CD14-positive monocyte (primary cell): ENCODE measurements at places on chromosomes 1 and 21.

DNA sequence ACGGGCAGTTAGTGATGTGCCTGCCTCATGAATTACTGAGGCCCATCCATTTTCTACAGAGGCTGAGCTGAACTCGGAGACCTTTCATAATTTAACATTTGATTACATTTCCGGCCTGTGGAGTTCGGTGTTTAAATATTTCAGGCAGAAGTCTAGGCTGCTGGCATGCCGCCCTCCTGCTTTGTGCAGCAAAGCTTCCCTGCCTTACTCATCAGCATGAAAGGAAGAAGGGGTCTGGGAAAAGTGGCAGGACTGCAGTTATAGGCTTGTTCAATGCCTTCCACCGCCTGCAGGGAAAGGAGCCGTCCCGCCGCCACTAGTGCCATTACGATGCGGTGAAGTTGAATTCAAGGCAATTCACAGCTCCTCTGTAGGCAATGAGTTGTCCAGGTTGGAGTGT lies 527.9 kb downstream of the NPHP4 start:
- DNase-seq = no peak

DNA sequence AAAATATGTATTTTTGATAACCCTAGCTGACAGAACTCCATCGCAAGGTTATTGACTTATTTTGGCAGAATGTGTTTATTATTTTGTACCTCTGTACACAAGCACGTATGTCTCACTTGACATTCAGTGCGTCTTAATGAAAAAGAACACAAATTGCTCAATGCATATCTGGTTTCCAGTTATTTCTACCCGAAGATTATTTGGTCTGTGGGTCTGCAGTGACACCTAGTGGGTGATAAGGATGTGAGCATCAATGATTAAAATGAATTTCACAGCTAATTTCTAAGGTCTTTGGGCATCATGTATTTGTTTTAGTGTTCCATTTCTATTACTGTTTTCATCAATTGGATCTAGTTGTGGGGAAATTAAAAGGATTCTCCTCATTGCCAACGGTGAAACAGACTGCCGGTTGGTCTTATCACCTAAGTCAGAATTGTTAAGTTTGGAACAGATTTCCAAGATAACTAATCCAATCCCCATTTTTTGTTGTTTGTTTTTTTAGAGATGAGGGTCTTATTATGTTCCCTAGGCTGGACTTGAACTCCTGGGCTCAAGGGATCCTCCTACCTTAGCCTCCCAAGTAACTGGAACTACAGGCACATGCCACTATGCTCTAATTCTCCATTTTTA lies 13.9 kb downstream of the DDX20 start:
- DNase-seq = peak; percentile 50

DNA sequence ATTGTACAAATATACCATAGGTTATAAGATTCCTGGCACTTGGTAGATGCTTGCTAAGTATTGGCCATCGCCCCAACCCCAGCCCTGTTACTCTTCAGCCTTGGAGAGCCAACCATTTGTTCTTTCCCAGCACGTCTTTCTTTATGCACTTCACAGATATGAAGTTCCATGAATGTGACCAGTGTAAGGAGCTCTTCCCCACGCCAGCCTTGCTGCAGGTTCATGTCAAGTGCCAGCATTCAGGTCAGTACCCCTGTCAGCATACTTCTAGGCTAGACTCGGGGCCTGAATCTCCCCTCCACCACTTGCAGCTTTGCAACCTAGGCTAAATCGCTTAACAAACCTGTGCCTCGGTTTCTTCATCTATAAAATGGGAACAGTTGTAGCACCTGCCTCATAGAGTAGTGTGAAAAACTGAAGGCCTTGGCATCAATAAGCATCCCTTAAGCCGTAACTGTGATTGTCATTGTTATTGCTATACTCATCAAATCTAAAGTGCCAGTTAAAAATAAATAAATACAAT lies 41.0 kb upstream of the EPHA8 start:
- DNase-seq = no peak

- no peak for DNase-seq
These were observed 47.3 kb upstream of the PLPPR4 start for GRCh38 chr1:99216956-99217355.

DNA sequence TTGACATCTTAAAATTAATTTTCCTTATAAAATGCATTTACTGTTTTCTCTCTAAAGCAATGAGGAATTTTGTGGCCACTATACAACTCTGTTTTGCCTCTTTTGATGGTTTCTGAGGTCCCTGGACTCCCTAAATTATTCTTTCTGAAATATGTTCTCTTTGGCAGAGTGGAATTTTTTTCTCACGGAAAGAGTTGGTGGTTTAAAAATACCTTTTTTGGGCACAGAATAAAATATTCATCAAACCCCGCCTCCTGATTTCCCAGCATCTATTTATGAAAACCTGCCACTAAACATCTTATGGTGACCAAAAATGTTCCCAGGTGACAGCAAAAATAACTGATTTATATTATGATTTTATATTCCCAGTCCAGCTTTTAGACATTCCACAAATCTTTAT lies 165.3 kb upstream of the SYT6 start:
- no peak for DNase-seq

GRCh38 chr1:234602334-234603220 lies 7.4 kb downstream of the IRF2BP2 start:
- peak; percentile 84 for DNase-seq
